ENCODE measurements at places on chromosomes 1 and 21.

GRCh38 chr1:113859478-113860175, 11.9 kb downstream of the PTPN22 start:
- DNase-seq = no peak

DNA sequence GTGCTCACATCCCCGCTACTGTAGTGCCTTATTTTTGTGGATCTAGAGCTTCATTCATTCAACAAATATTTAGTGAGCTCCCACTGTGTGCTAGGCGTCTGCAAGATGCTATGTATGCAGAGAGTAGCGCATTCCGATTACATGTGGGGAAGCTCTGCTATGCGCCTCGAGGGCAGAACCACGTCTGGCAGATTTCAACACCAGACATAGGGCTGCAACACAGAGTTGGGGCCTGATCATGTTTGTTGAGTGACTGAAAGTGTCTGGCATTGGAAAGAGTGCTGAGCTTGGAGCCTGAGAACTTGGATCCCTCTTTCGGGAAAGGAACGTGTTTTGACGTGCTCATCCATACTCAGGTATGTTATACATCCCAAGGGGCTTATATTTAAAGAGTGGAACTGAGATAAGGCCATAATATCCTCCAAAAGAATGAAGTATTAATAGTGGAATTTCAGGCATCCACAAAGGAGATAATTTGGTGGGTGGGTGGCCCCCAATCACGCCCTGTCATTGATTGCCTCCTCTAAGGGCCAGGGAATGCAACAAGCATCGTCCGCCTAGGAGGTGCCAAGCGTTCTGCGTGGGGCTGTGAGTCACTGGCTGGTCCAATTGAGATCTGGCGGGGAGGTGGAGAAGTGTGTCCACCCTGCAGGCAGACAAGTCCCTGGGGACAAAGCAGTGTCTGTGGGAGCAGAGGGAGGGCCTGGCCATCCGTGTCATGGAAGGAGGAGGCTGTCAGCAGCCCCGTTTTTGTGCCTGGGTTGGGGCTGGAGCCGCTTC, 62.8 kb upstream of the ZBTB40 start:
- DNase-seq = no peak

DNA sequence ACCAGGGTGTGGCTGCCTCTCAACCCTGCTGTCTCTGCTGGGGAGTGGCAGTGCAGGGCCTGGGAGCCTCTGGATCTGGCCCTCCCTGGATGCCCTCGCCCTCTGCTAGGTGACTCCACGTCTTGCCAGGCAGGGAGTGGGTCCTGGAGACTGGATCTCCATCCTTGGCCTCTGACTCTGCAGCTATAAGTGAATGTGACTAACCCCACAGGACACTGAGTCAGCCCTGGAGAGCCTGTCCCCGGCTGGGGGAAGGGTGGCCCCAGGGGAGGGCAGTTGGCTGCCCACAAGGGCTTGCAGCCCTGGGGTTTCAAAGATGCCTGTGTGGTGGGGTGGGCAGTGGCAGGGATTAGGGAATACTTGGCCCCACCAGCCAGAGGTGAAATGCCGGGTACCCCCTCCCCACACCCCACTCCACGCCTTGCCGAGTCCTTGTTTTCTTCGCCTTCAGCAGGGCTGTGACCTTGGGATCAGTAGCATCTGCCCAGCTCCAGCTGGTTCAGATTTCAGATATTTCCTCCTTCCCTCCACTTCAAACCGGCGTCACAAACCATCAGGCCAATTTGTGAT, 1.9 kb upstream of the MYBPH start:
- no peak for DNase-seq

DNA sequence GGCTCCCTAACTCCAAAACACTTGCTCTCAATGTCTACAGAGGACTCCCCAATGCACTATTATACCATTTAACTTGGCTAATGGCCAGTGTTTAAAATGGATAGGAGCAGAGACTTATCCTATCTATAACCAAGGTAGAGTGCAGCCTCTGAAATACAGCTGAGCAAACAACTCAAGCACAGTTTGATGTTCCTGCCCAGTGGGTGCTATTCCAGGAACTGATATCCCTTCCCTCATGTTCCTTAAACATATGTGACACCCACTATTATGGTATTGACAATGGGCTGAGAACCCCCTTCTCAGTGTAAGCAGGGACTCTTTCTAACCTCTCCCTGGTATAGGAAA, 51.7 kb downstream of the SH3GLB1 start:
- no peak for DNase-seq

DNA sequence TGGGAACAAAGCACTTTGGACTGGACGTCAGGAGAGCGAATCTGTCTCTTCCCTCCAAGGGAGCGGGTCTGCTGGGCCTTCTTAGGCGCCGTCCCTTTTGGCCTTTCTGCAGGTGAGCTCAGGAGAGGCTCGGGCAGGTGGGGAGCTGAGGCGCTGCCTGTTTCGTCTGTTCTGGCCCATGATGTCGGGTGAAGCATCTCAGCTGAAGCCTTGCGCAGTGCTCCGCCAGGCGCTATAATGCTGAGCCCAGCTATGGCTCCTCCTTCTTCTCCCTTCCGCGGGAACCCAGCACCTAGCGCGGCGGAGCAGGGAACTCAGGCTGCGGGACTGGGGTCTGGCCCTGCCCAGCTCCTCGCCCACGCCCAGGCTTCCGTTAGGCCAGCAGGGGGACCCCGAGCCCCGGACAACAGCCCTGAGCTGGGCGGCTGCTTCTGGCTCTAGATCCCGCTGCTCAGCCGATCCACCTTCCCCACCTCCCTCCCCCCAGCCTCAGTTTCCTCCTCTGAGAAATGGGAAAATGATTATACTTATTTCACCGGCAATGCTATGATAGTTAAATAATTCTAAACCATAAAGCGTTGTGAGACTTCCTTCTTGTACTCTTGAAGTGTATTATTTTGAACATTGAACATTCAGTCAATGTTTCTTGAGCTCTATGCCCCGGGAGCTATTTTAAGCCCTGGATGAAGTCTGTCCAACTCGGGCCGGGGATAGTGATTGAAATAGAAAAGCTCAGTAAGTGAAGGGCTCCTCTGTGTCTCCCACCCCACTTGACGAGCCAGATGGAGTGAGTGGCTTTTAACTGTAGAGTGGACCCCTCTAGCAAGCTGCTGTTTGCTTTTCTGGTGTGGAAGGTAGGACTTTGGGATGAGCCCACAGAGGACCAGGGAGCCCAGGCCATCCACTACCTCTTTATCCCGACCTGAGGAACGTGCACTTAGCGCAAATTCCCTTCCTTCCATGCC, 9.6 kb upstream of the ADORA1 start:
- no peak for DNase-seq

GRCh38 chr1:17819129-17819802, 64.1 kb downstream of the ACTL8 start:
- no peak for DNase-seq
